ENCODE measurements at places on chromosomes 4 and X.

GRCh38 chr4:93710101-93710846 lies 118.3 kb upstream of the ATOH1 start:
- DNase-seq, result no peak

DNA sequence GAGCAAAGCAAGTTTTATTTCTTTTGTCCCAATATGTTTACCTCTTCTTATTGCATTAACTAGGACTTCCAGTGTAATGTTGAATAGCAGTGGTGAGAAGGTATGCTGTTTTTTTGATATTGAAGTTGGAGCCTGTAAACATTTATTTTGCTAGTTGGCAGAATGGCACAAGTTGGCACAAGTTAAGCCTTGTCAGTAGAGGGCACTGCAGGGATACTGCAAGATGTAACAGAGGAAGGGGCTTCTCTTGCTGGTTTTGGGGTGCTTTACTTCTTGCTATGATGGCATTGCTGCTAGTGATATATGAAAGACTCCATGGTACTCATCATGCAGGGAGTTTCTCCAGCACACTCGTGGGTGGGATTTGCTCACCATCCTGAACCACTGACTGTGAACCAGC lies 327.3 kb upstream of the ARX start:
- no peak for DNase-seq

- DNase-seq, result no peak
Measured at GRCh38 chr4:37452952-37453280, 208.4 kb downstream of the NWD2 start.

DNA sequence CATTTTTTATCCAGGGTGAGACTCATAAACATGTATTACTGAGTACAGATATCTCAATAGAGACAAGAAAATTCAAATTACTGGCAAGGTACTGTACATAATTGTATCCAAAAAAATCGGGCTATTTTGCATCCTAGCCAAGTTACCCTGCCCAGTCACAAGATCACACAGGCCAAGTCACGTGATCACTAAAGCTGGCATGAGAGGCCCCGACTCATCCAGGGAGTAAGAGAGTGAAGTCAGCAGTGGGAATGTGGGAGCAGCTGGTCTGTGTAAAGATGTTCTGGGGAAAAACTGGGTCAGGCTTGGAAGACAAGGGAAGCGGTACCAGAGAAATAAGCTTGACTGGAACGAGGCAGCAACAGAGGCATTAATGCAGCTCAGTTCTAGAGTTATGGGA lies 119.3 kb upstream of the STS start:
- no peak for DNase-seq

GRCh38 chrX:107718156-107718621 lies 57.4 kb downstream of the TSC22D3 start:
- DNase-seq, result peak; percentile 44

- no peak for DNase-seq
Measured at GRCh38 chr4:76535603-76536372, 100.8 kb downstream of the SHROOM3 start.

- no peak for DNase-seq
Measured at GRCh38 chr4:94534401-94535312, 82.9 kb downstream of the PDLIM5 start.

GRCh38 chr4:164935363-164935762 lies 42.1 kb downstream of the TRIM61 start:
- DNase-seq, result no peak

- DNase-seq, result no peak
Measured at GRCh38 chr4:82638479-82638878, 76.7 kb upstream of the TMEM150C start.

- no peak for DNase-seq
Measured at GRCh38 chr4:122787940-122788339, 38.7 kb upstream of the FGF2 start.

- no peak for DNase-seq
Measured at GRCh38 chrX:139680356-139680755, 27.6 kb downstream of the MCF2 start.

DNA sequence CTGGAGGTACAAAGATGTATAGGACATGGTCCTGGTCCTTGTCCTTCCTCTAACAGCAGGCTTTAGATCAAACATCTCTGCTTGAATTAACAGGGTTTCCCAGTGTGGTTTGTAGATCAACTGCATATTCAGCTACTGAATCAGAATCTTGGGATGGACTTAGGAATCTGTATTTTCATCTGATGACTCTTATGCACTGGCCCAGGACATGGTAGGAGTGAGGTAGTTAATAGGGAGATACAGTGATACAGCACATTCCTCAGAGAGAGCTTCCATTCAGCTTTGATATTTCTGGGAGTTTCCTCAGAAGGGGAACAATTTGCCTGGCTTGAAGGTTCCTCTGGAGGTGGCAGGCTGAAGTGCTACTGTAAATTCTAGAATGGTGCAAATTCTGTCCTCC lies 203.1 kb downstream of the LARP7 start:
- DNase-seq, result no peak

- DNase-seq, result no peak
Measured at GRCh38 chr4:40515398-40516293, 114.0 kb downstream of the RBM47 start.

Data from stimulated activated CD8-positive, alpha-beta memory T cell treated with anti-CD3 and anti-CD28 coated beads, Interleukin-12 subunit alpha, Interleukin-12 subunit beta, amount 100 ng/mL, for 1 hour (primary cell).